SJSA1 (cell line): ENCODE measurements at places on chromosomes 3 and 15. TPM values are rescaled to one million over a fixed set of nuclear protein-coding genes. Genes with fewer than 3 reads are reported as not detected.

Gene KNG1
- not detected in 2 replicates for total RNA-seq

Gene SCAMP2
- 28.1 and 33.6 TPM in 2 replicates for total RNA-seq

Gene GOLGA6L4
- total RNA-seq: 0.16 and 2.1 TPM in 2 replicates

Gene TMEM108
- total RNA-seq: not detected in 2 replicates

DNA sequence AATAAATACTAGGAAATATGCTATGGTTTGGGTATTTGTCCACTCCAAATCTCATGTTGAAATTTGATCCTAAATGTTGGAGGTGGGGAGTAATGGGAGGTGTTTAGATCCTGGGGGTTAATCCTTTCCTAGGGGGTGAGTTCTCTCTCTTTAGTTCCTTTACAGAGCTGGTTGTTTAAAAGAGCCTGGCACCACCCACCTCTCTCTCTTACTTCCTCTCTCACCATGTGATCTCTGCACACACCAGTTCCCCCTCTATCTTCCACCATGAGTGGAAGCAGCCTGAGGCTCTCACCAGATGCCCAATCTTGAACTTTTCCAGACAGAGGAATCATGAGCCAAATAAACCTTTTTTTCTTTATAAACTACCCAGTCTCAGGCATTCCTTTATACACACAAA is 10.5 kb downstream of the SLC24A5 start:
- no peak for DNase-seq

- no peak for DNase-seq
These were observed 9.2 kb downstream of the HSPBAP1 start for GRCh38 chr3:122784436-122784835.

DNA sequence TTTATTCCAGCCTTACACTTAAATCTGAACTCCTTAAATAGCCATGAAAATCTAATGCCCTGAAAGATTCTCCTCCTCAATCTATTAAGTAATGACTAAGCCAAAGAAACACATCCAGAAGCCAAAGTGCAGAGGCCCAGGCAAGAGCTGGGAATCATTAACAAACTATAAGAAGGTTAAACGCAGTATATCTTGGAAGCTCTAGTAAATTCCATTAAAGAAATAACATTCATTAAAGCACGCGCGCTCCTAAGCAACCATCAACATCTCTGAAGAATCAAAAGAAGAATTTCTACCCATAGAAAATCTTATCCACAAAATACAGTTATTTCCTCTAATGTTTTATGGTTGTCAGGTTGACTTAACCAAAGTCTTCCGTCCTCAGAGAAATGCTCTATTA is 29.5 kb downstream of the MB21D2 start:
- DNase-seq: no peak

- DNase-seq: no peak
These were observed 1.5 kb downstream of the FOXL2NB start for GRCh38 chr3:138948371-138949001.

DNA sequence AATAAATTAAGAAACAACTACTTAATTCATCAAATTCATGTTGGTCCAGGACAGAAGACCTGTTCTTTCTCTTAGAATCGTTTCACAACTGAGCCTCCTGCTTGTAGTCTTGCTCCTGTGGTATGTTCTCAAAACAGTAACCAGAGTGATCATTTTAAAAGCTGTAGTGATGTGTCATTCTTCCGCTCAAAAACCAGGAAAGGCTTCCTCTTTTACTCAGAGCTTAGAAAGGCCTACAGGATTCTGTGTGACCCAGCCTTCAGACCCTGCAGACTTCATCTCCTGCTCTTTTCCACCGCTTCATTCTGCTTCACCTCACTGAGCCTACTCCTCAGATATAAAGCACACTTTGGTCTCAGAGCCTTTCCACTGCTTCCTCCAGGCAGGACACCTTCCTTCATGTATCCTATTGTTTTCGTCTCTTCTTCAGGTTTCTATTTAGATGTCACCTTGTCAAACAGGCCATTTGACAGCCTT is 22.7 kb downstream of the ST6GAL1 start:
- no peak for DNase-seq
